Skeletal muscle cell (primary cell): ENCODE measurements at places on chromosomes 5 and 9.

DNA sequence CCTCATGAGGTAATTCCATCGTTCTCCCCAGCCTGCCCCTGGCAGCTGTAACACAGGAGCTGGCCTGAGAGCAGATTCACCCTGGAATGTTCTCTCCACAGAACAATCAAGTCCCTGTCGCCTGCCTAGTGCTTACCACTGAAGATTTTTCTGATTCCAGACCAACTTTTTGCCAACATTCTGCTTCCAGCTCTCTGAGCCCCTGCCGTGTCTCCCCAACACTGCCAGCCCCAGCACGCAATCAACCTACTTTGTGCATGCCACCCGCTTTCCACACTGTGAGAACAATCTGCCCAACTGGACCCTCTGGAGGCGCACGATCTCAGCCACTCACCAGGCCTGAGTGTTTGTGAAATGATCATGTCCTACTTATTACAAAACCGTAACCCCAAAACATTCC lies 62.6 kb downstream of the PSMB7 start:
- no peak for DNase-seq

DNA sequence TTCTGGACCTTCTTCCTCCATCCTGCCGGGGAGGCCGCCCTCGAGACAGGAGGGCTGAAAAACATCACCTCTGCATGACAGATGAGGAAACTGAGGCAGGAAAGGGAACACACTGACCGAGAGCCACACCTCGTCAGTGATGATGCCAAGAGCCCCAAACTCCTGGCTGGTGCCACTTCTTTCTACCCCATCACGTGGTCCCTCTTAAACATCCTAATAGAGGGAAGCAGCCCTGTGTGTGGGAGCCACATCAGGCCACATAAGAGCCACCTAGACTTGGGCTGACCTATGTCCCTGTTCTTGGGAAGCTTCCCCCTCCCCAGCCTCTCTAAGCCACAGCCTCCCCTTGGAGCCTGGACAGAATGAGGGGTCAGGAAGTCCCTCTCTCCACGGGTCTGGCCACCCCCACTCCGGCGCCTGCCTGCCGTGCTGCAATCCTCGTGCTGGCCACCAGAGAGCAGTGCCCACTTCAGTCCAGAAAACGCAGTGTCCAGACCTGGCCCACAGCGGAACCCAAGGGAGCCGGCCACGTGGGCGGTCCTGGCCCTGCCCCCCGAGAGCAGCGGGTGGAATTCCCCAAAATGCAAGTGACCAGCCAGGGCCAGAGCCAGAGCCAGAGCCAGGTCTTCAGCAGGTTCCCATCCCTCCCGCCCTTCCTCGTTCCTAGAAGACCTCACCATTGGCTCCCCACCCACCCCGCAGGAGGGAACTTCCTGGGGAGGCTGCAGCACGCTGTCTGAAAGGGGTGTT lies 54.7 kb upstream of the SARDH start:
- no peak for DNase-seq

DNA sequence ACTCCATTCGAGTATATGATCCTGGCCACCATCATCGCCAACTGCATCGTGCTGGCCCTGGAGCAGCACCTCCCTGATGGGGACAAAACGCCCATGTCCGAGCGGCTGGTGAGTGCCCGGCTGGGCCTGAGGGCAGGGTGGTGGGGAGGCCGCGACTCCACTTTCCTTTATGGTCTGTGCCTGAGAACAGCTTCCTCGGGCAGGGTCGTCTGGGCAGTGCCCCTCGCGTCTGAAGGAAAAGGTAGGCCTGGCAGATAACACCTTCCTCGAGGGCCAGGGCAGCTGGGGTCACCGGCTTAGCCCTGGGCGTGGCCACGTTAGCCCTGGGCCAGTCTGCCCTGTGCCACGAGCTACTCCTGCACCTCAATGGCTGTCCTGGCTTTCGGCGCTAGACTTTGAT lies 1.5 kb downstream of the CACNA1B start:
- DNase-seq: no peak

- no peak for DNase-seq
Measured at GRCh38 chr5:99059685-99060084, 130.9 kb upstream of the CHD1 start.

DNA sequence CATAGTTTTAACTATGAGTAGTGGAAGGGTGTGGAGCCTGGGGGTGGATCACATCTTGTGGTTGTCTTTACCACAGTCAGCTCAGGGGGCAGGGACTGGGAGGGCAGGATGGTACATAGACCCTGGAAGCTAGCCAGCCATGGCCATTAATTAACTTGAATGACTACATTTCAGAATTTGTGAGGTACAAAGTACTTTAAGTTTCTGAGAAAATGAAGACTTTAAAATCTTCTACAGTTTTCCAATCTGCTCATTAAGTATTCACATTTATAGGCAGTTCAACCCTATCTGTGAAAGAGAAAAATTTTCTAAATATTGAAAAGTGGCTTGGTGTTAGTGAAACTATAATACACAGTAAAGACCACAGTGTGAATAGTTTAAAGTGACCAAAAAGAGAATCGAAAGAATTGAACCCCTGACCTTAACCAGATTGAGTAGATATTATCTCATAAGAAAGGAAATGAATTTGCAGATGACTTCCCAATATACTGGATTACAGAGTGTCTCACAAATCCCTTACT lies 234.2 kb upstream of the MEF2C start:
- DNase-seq: no peak
